ENCODE measurements at places on chromosomes 7 and 10.

GRCh38 chr7:138608275-138608674, 92.9 kb downstream of the SVOPL start:
- DNase-seq: no peak

DNA sequence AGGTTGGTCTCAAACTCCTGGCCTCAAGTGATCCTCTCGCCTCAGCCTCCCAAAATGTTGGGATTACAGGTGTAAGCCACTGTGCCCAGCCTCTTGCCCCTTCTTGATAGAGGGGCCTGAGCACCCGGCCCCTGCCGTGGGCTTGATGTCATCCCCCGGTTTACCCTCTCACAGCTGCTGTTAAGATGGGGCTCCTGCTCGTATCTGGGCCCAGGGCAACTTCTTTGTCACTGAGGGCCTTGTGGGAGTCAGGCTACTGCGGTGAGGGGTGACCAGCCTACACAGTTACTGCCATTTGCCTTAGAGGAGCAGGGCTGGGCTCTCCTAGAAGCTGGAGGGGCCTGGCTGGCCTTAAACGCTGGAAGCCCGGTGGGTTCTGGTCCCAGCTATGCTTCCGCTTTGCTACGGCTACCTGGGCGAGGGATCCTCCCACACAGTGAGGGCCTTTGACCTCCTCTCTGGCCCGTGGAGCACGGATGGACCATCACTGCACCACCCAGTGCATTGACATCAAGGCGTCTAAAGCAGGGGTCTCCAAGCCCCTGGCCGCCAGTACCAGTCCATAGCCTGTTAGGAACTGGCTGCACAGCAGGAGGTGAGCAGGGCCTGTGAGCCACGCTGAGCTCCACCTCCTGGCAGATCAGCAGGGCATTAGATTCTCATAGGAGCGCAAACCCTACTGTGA, 1.1 kb upstream of the TMEM130 start:
- no peak for DNase-seq

- DNase-seq: no peak
These were observed 40.0 kb upstream of the CTBP2 start for GRCh38 chr10:125200396-125200795.

DNA sequence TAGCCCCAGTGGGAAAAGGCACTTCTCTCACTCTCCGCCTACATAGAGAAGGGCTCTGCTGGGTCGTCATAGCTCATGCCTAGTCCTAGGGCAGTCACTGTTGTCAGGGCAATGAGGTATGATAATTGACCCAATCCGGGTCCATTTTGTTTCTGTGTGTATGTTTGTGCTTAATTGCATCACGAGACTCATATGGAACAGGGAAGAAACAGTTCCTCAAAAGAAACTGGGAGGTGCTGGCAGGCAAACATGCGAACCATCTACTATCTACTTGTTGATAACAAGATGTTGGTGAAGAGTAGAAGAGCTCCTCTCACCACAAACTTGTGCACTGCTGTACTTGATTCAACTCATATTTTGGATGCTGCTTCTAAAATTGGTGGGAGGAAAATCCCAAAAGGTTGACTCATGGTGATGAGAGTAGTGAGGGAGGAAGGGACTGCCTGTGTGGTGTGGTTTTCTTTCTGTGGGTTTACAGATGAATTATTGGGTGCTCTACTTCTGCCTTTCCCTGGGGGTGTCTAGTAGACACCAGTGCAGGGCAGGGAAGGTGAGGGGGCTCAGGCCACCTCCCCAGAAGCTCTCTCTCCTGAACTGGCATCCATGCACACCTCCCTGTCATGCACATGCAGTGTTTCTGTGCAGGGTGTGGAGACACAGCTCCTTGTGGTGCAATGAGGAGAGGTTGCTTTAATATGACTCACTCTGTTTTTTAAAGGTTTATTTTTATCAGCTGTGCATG, 29.4 kb downstream of the LSMEM1 start:
- no peak for DNase-seq

GRCh38 chr10:119784340-119785067, 58.7 kb downstream of the INPP5F start:
- DNase-seq: no peak

- no peak for DNase-seq
These were observed 182.9 kb downstream of the TSPAN12 start for GRCh38 chr7:120675076-120675475.

DNA sequence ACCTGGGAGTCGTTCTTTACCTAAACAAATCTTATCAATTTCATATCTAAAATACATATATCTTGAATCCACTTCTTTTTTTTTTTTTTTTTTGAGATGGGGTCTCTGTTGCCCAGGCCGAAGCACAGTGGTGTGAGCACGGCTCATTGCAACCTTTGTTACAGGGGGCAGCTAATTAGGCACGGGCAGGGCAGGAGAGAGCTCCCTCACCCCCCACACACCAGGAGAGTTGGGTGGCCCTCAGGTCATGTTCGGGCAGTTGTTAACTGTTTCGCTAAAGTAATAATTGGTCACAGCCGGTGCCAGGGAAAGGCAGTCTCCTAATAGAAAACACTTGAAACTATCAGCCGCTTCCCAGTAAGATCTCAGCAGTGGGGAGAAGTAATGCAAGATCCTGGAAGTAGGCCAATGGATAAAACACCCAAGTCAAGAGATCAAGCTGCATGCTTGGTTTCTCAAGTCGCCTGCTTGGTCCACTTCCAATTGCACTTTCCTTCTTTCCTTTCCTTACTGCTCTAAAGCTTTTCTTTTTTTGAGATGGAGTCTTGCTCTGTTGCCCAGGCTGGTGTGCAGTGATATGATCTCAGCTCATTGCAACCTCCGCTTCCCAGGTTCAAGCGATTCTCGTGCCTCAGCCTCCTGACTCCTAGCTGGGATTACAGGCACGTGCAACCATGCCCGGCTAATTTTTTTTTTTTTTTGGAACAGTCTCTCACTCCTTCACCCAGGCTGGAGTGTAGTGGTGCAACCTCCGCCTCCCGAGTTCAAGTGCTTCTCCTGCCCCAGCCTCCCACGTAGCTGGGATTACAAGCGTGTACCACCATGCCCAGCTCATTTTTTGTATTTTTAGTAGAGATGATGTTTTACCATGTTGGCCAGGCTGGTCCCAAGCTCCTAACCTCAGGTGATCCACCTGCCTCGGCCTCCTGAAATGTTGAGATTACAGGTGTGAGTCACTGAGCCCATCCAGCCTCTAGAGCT, 21.3 kb upstream of the EFCAB10 start:
- no peak for DNase-seq

DNA sequence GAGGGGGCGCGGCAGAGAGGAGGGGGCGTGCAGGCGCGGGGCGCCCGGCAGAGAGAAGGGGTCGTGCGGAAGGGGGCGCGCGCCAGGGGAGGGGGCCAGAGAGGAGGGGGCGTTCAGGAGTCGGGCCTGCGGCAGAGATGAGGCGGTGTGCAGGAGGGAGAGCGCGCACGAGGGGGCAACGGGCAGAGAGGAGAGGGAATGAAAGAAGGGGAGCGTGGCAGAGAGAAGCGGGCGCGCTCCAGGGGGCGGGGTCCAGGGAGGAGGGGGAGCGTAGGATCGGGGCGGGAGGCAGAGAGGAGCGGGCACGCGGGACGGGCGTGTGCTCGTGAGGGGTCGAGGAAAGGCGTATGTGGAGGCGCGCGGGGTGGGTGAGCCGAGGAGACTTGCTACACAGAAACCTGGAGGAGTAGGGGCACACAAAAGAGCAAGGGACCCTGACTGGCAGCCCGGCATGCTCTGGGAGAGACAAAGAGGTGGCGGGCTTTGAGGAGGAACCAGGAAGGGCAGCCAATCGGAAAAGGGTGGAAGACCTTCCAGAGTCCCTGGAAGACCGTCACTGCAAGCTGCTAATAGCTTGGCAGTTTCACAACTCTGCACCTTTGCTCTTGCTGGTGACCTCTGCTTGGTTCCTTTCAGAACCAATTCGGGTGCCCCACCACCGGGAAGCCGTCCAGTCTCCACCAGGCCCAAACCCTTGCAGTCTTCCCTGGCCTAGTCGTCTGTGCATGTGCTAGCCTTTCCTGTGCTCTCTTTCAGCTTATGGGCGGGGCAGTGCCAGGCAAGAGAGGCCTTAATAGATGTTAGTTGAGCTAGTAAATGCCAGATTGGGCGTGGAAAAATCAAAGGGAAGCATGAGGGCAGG, 639 bp downstream of the DYDC2 start:
- DNase-seq: no peak

GRCh38 chr7:85033263-85033662, 153.6 kb downstream of the SEMA3D start:
- DNase-seq: no peak

DNA sequence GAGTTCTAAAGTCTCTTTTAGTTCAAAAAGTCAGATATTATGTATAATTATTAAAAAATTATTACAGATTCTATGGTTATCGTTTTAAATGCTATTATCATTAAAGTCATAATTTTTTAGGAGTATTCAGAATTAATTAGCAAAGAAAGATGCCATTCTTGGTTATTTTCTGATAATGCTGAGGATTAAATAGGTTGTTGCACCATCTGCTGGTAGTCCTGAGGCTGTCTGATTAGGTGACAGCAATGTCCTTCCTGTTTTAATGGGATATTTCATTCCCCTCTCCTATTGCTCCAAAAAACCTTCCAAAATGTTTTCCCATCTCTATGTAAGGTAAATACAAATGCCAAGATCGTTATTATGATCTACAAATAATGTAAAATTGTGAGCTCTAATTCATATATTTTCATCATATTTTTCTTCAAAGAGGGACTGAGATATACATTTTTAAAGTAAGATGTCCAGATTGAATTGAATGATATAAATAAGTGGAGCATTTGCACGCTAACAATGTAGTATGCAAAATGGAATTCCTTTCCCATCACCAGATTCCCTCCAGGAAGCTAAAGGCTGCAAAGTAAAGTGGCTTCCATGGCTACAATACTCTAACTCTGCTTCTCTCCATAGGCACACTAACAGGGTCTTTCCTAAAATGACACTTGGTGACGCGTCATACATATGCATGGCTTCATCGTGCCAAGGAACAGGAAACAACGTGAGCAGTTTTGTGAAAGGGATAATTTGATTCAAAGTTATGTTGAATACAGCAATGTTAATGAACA, 58.8 kb upstream of the AKR1E2 start:
- DNase-seq: no peak

- DNase-seq: no peak
These were observed 19.6 kb downstream of the KNDC1 start for GRCh38 chr10:133179651-133180050.

DNA sequence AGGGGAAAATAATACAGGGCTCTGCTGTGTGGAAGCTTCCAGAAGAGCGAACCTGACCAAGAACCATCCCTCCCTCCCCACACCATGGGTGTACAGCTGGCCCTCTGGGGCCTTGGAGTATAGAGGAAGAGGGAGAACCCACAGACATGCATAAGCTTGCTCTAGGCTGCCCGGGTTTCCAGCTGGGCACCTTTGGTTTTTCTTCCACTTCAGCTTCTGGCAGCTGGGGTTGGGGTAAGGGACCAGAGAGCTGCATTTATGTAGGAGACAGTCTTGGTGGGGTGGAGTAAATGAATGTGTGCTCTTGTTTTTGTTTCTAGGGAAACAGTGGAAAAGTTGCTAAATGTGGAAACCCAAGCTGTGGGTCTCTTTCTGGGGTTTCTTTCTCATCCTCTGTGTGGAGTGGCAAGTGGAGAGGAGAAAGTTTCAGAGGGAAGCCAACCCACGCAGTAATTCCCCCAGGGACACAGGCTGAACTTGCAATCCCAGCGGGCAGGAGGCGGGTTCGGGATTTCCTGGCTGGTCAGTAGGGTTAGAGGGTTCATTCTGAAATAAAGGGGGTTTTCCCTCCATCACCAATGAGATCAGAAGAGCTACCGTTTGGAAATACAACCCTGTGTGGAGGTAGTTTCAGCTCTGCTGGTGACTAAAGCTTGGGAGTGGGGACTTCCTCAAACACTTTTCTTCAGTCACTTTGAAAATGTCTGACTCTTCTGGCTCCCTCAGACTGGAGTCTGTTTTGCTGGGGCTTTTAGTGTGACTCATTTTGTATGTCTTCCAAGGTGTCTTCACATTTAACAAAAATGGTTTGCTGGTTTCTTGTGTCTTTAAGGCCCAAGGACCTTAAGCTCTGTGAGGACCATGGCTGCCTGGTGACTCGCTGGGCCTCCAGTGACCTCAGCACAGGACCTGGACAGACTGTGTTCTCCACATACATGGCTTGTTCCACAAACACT, 22.2 kb upstream of the SRGN start:
- no peak for DNase-seq

DNA sequence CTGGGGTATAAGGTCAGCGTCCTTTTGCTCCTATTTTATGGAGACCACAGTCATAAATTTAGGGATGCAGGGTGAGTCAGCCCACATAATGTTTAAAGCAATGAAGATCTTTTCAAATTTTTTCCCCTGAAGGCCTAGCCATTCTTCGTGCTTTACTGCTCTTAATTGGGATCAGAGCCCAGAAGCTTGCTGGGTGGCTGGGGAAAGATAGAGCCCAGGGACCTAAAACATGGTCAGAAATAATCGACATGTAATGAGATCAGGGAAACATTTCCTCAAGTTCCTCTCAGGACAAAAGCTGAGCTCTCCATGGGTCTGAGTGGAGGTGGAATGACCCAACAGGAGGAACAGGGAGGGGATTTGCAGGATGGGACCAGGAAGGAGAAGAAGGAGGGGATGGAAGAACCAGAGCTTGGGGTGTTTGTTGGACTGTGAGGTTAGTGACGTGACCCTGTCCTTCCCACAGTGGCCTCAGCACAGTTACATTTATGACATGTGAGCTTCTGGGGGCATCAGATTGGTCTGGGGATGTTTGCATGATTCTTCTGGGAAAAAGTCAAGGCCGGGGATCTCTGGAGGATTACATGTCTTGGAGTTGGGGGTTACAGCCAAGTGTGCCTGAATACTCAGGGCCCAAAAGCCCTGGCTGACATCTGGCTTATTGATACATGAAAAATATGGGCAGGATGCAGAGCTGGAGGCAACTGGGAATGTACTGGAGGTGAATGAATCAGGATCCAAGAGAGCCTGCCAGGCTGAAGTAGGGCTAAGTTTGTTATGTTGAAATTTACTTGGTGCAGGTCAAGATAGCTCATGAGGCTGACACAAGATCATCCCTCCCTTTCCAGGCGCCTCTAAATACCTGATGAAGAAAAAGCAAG, 477.9 kb downstream of the RPS24 start:
- no peak for DNase-seq

GRCh38 chr7:10632712-10633111, 341.0 kb upstream of the PHF14 start:
- DNase-seq: no peak

GRCh38 chr7:151381348-151382078, 28.3 kb downstream of the WDR86 start:
- peak; percentile 41 for DNase-seq

DNA sequence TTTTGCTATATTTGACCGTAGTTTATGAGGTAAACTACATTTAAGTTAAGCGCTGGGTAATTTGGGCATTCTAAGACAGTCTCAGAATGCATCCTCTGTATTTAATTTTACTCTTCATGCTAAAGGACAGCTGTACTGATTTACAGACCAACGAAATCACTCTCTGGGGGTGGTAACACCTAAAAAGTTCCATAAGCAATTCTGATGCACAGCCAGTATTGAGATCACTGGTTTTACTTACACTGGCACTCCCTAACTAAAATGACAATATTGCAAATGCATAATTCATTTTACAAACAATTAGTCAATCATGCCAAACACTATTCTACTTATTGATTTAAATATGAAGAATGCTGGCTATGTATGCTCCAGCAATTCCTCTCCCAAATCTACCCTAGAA, 102.3 kb downstream of the SRPK2 start:
- no peak for DNase-seq

All from activated gamma-delta T cell (primary cell).